ENCODE measurements at places on chromosomes 5 and 9.

GRCh38 chr5:131530706-131531331 lies 104.2 kb downstream of the RAPGEF6 start:
- DNase-seq, result no peak

GRCh38 chr5:148343603-148344487 lies 8.5 kb downstream of the SPINK9 start:
- DNase-seq, result no peak

DNA sequence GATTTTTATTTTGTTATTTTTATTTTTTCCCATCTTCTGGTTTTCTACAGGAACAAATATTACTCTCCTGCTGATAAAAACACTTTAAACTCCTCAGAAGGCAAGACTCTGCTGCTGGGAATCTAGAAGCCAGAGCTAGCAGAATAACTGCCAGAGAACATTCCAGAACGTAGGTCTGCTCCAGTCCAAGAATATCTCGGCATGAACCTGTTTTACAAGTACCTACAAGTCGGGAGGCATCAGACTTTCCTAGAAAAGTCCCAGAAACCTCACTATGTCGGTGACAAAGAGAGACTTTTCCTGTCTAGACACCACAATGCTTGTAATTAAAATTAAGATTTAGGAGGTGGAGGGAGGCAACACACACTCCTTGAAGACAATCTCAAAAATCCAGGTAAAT lies 41.4 kb downstream of the FABP6 start:
- DNase-seq, result no peak

DNA sequence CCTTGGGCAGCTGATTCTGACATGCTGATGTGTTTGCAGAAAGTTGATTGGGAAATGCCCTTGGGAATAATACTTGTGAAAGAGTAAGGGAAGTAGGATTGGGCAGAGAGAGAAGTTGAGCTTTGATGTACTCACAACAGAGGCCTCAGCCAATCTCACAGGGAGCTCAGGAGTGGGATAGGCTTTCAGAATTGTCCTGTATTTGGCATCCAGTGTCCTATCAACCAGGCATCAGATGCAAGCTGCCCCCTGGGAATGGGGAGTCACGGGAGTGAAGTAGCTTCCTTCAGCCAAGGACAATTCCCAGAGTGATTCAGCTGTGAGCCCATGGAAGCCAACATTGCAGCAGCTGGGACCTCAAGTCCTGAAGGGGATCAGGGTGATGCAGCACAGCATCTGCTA lies 39.6 kb downstream of the DMAC1 start:
- DNase-seq, result no peak

GRCh38 chr5:171639205-171639621 lies 146.4 kb upstream of the SMIM23 start:
- DNase-seq, result no peak

- no peak for DNase-seq
These were observed 5.1 kb upstream of the FBXO38 start for GRCh38 chr5:148378670-148379069.

GRCh38 chr9:18665947-18666346 lies 192.0 kb downstream of the ADAMTSL1 start:
- no peak for DNase-seq

GRCh38 chr5:36251218-36251617 lies 9.5 kb upstream of the NADK2 start:
- no peak for DNase-seq

DNA sequence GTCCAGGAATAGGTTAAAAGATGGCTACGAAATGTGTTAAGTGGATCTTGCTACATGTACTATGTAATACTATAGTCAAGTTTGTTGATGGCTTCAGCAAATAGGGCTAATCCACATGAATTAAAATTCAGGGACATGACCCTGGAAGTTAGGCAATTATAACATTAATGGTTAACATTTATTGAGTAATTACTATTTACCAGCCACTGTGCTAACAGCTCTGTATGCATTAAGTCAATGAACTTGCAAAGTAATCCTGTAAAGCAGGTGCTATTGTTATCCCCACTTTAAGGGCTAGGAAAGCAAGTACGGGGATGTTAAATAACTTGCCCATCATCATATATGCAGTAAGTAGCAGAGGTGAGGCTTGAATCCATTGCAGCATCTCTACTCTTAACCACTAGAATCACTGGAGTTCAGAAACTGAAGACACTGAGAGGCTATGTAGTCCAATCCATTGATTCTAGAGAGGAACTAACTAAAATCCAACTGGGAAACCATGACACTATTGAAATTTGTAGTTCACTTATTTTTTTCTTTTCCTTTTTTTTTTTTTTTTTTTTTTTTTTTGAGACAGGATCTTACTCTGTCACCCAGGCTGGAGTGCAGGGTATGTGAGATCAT lies 77.5 kb upstream of the SPINK5 start:
- no peak for DNase-seq

- no peak for DNase-seq
These were observed 289.6 kb downstream of the SEC61B start for GRCh38 chr9:99511723-99512122.

DNA sequence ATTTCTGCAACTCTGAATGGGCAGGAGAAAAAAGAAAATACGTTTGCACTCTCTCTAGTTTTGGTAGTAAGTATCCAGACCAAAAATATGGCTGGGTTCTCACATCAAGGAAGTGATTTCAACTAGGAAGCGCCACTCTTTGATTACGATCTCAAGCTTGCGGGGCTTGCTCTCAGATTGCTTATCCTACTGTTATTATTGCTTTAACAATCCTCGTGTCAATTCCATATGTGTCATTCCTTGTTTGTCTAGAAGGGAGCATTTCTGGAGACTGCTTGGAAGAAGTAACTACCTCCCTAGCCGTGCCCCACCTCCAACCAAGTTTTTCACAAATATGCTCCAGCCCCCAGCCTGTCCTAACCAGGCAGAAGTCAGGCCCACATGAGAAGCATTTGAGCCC lies 3.5 kb downstream of the PRUNE2 start:
- DNase-seq, result no peak

DNA sequence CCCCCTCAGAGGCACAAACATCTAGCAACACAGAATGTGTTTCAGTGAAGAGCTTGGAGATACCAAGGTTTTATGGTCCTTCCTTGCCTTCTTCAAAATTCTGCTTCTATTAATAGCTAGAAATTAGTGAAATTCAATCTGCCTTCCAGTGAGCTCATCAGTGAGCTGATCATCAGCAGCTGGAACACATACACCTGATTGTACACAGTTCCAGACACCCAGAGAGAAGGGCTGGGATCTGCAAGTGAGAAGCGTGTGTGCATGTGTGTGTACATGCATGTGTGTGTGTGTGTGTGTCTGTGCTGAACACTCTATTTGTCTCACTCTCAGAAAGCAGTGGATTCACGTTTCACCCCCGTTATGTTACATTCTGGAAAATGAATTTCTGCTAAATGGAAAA lies 28.5 kb downstream of the CFAP90 start:
- DNase-seq, result no peak

- DNase-seq, result no peak
These were observed 1025.1 kb upstream of the C9orf72 start for GRCh38 chr9:28598408-28598807.
